ENCODE measurements at places on chromosomes 5 and 9. TPM values are rescaled to one million over a fixed set of nuclear protein-coding genes. Genes with fewer than 3 reads are reported as not detected.

DNA sequence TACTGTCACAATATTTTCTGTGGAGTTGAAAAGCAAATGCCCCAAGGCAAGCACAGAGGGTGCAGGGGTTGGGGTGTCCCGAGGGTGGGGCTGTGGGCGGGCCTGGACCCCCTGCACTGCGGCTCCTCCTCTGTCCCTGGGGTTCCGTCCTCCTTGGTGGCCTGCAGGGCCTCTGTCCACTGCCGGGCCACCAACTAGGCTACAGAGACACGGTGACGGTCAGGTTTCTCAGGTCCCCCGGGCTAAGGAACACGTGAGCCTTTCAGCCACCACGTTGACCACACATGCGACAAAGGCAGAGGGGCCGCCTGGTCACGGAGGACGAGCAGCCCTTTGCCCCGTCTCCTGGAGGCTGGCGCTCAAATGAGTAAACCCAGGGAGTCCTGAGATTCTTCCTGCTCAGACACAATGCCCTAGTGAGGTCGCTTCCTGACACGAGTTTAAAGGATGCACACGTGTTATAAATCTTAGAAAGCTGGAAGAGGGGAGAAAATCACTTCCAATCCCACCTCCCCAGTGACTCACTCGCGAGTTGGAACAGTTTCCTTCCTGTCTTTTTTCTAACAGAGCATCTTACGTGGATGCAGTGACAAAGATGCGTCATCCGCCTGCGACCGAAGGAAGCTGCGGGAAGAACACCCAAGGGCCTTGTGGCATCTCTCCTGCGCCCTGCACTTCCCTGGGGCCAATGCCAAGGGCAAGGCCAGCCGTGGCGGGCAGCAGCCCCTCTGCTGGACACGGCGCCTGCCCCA, 24.8 kb upstream of the OBP2B start:
- no peak for DNase-seq

DNA sequence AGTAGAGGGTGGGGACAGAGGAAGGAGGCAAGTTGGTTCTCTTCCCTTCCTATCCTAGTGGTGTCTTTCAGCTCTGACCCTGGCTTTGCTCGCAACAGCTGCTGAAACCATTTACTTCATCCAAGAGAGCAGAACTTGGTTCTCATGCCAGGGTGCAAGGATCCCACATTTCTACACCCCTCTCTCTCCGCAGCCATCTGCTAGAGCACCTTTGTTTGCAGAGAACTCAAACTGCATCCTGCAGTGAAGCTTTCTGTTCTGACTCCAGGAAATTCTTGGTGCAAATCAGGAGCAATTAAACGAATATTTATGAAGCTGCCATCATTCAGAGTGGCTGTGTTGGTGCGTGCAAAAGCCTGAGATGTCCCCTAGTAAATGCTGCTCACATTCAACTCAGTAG, 31.9 kb downstream of the NEUROG1 start:
- DNase-seq, result no peak

GRCh38 chr5:68424799-68425537, 209.4 kb downstream of the PIK3R1 start:
- DNase-seq, result no peak

DNA sequence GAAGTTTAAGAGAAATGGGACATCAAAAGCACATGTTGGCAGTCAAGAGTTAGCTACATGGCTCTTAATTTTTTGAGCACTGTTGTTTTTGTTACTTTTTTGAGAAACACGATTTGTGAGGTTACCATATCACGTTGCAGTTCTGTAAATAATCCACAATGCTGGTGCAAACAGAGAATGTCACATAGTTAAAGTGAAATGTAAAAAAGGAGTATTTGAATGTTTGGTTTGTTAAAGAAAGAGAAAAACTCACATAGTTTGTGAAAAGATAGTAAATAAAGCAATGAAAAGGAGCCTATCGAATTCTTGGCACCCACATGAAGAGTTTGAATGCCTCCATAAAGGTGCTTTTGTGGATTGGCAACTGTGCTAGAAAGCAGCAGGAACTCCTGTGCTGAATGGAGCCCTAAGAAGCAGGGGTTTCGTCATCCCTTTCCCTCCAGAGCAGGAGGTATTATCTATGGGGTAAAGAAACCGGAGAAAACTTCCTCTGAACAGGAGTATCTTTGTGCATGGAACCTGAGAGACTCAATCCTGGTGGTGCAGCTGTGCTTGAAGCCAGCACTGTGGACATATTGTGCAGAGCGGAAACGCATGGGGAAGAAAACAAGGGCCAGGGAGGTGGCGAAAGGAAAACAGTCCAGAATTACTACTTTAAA, 148.5 kb upstream of the OTULINL start:
- no peak for DNase-seq

GRCh38 chr5:33166522-33166921, 274.2 kb upstream of the TARS1 start:
- DNase-seq, result no peak

GRCh38 chr5:141779503-141779973, 97.5 kb upstream of the ARAP3 start:
- no peak for DNase-seq

- DNase-seq, result no peak
Observed at GRCh38 chr9:129419382-129419899, 201.5 kb downstream of the C9orf50 start.

GRCh38 chr5:92916036-92916435, 665.0 kb downstream of the NR2F1-AS1 start:
- DNase-seq, result no peak

DNA sequence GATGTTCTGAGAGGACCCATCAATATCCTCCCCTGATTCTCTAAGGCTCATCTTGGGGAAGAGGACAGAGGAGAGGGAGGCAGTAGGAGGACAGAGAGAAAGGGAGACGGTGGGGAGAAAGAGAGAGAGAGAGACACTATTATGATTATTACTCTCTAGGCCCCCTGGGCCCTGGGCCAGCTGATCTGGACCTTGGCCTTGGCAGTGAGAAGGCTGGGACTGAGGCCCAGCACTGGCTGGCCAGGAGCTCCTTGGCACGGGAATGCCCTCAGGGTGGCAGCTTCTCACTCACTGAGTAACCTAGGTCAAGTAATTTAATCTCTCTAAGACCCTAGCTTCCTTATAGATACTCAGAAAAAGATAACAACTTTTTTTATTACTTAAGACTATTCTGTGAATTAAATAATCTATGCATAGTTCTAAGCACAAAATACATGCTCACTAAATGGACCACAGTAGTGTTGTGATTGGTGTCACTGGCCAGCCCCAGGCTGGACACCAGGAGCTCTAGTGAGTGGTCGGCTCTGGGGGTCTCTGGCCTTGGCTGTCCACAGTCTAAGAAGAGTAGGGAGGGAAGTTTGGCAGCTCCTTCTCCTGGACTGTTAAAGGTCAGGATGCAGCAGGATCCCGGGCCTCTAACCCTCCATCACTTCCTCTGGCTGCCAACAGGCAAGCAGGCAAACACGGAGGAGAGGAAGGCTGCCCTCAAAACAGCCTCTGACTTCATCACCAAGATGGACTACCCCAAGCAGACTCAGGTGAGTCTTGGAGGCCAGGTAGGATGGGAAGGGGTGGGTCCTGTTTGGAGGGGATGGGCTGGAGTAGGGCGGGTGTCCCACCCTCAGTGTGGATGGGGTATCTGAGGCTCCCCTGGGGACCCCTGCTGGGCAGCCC, 50.0 kb downstream of the GSN start:
- no peak for DNase-seq

- no peak for DNase-seq
Observed at GRCh38 chr9:7216004-7216841, 458.4 kb downstream of the KDM4C start.

GRCh38 chr5:125043781-125044391, 297.4 kb upstream of the ZNF608 start:
- peak; percentile 88 for DNase-seq

GRCh38 chr9:100637787-100638186, 59.9 kb downstream of the CAVIN4 start:
- DNase-seq, result no peak

DNA sequence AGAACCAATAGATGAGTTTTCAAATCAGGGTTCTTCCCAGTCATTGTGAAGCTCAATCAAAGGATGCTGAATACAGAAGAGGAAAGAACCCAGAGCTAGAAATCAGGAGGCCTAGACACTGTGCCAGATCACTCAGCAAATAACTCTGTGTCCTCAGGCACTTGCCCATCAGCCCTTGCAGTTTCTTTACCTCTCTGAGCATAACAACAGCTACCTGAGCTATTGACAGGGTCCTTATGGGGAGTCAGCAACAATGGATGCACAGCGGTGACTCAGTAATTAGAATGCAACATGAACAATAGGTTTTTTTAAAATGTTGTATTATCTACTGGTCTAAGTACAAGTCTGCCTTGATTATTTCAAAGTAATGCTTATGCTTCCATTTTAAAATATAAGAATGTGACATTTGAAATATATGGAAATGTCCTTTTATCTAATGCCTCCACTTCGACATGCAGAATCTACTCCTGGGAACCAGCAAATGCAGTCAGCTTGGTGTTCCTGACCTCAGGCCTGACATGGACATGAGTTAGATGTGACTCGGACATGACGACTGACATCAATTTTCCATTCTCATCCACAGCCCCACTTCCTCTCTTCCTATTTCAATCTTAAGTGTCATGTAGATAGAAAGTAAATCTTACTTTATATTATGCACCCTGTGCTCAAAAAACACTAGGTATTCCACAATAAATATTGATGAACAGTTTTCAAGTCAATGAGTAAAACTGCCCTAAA, 155.0 kb downstream of the TLE1 start:
- DNase-seq, result no peak

DNA sequence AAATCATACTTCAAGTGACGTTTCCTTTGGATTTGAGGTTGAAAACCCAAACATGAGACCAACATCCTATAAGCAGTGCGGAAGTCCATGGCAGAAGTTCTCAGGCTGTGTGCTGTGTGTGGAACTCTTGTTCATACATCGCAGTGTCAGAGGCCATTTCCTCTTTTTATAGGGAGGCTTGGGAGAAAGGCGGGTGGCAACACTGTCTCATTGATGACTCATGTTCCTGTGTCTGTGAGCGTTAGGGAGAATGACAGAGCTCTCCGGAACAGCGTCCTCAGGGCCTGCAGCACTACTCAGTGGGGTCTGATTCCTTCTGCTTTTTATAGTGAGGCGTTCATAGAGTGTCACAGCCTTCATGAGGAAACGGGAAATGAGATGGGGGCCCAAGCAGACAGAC, 98.8 kb upstream of the BASP1 start:
- peak; percentile 57 for DNase-seq

The ABO gene
- 16.3 TPM for total RNA-seq

The STKLD1 gene
- 1.1 TPM for total RNA-seq

The SHISAL2B gene
- not detected for total RNA-seq
